Gastroesophageal sphincter (tissue), 4 donors: ENCODE measurements at places on chromosomes 1 and 21.

DNA sequence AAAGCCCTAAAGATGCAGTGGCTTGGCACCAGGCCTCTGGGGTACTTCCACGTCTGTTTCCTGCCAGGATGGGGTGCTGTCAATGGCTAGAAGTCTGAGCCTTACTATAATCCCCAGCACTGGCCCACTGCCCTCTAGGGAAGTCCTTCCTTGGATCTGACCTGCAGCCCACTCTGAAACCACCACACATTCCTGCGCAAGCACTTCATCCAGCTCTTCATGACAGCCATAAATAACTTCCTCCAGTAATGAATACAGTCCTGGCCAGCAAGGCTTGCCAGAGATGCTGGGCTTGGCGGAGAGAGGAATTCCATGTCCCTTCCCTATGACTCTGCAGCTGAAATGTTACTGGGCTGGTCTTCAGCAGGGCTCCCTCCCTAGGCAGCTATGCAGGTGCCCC lies 32.6 kb downstream of the ALPL start:
- ATAC-seq, result peak; percentile 44

- ATAC-seq, result no peak
These were observed 9.6 kb upstream of the PIGK start for GRCh38 chr1:77228836-77229235.

- no peak for ATAC-seq
These were observed 337.9 kb downstream of the TBX15 start for GRCh38 chr1:118650107-118650807.

- no peak for ATAC-seq
These were observed 599.8 kb upstream of the USP24 start for GRCh38 chr1:55814967-55815366.

DNA sequence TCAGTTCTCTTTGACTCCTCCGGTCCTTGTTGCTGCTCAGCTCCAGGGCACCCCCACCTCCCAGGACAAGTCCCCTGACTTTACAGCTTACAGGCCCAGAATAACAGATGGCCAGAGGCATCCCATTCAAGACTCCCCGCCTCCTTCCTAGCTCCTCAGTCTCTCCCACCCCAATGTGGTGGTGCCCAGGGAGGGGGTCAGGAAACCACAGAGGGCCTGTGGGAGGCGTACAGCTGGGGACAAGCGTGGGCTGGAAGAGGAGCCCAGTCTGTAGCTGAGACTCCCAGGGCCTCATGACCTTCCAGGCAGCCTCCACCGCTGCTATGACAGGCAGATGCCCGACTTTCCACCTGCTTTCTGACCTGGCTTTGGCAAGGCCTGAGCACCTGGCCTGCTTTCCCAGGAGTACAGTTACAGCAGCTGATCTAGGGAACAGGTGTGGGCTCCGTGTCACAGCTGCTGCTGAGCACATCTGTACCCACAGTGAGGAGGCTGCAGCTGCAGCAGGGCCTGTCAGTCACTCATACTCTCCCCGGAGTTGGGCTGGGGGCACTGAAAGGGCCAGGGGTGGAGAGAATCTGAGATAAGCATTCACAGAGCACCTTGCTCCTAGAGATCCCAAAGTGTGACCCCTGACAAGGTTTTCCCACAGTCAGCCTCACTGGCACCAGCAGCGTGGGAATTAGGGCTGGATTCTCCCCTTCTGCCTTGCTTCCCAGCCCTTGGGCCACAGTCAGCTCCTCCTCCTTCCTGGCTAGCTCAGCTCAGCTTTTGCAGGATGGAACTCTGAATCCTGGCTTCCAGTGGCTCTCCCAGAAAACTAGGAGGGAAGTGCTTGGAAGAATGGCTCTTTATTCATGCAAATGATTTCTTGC lies 7.1 kb upstream of the NAV1 start:
- no peak for ATAC-seq

GRCh38 chr1:45867697-45868348 lies 64.4 kb downstream of the MAST2 start:
- ATAC-seq, result no peak

DNA sequence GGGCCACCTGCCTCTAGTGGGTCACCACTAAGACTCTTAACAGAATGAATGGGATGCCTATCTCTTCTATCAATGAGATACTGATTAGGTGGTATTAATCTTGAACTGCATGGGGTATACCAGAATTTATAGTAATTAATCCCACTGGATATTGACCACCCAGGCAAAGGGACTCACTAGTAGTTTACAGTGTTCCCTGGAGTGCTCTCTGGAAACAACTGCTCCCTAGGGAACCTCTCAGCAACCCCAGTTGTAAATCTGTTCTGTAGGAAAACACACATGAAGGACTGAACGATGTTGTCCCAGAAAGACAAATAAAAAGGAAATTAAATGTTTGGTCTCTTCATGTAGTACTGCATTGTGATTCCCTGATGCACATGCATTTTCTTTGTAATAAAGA lies 430.5 kb downstream of the HLX start:
- ATAC-seq, result no peak

DNA sequence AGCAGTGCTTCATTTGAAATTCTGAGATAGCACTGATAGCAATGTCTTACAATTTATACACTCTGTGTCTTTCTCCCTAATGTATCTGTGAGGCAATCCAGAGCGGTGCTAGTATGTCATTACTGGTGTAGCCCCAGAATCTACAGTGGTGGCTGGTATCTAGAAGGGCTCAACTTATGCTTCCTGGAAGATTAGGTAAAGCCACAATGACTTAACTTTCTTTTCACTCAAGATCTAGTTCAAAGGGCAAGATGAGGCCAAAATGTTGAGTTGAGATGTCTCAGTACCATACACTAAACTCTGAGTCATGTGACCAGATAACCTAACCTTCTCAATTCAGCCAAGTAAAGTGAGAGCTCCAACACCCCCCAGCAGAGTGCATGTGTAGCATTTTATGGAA lies 77.5 kb downstream of the PAPPA2 start:
- ATAC-seq, result no peak

DNA sequence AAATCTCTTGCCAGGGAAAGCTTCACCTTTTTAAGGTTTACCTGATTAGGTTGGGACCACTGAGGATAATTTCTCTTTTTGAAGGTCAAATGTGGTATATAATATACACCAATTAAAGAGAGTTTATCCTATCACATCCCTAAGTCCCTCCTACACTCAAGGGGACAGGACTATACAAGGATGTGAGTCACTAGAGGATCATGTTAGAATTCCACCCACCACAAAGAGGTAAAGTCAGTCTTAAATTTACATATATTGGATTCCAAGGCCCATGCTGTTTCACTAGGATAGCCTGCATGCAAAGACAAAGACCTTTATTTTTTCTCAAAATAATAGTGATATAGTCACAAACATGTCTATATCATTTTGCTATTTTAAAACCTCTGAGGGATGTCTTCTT lies 164.4 kb downstream of the GIPC2 start:
- ATAC-seq, result no peak

DNA sequence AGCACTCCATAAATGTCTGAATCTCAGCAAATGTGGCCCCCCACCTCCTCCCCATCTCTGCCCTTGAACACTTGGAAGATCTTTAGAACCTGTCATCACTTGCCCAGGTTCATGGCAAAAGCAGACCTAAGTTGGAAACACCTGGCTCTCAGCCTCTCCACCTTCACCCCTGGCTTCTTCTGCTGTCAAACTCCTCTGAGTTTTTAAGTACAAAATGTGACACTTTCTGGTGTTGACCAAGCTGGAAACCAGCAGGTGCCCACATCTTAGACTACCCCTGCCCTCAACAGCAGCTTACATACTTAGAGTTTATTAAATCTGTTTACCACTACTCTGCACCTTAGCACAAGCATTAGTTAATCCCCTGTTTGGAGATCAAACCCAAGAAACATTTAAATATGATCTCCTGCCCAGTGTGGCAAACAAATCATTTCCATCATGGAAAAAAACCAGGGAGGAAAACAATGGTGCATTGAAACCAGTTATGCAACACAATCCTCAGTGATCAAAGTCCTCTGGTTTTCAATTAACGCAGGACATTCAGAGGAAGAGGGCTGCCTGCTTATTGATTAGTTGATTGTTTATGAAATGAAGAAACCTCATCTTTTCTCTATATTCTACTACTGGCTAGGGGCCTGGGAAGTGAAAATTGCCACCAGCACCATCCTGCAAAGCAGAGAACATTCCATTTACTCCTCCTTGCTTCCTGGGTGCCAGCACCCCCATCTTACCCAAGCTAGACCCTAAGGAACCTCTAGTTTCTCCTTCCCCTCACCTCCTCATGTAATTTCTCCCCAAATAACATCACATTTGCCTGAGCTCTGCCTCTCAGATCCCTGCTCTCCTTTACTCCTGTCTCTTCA lies 139.4 kb upstream of the RAB4A start:
- no peak for ATAC-seq

DNA sequence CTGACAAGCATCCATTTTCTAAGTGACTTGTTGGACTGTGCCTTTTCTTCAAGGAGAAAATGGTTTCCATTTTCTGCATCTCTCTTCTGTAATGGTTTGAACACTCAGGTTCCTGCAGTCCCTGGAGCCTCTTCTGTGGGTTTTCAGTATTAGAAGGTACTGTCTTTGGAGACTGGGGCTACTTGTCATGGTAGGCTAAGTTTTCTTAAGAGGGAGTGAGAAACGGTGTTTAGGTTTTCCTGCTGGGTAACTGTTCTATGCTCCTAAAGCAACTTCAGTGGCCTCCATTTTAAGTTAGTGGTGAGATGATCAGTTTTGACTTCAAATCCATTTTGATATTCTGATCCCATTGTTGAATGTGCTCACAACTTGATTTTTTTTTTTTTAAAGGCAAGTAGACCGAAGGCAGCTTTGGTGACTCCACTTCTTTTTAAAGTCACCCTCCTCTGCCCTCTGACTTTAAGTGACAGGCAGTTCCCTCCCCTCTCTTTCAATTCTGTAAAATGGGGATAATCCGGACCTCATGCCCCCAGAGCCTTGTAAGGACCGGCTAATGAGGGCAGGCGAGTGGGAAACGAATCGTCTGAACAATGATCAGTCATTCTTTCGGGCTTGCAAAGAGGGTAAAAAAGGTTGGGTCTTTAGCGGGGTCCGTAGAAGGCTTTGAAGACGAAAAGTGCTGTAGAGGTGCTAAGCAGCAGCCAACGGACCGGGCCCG lies 1.0 kb upstream of the ARID1A start:
- ATAC-seq, result no peak

DNA sequence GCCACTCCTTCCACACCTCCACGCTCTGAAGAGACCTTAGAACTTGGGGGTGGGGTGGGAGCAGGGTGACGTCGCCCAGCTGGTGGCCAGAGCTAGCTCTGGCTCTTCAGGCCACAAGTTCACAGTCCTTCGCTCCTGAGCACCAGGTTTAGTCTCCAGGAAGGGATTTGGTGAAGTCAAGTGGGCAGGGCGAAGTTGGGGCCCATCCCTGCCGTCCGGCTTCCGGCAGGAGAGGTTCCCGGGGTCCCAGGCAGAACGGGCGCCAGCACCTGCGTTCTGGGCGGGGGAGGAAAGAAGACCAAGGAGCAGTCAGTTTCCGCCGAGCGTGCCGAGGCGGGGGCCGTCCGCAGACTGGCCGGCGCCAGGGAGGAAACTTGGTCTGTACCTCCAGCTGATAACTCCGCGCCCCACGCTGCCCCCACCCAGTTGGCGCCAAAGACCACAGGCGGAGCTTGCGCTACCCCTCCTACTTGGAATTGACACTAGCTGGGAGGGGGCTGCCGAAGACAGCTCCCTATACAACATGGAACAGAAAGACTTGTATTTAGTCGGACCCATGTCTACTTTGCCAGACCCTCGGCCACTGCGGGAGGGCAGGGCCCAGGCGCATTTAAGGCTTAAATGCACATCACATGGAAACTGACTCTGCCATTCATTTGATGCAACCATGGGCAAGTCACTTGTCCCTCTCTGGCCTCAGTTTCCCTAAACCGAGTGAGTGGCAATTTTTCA lies 995 bp downstream of the ID3 start:
- no peak for ATAC-seq

- ATAC-seq, result no peak
These were observed 48.7 kb upstream of the DNAH14 start for GRCh38 chr1:224880593-224881307.

DNA sequence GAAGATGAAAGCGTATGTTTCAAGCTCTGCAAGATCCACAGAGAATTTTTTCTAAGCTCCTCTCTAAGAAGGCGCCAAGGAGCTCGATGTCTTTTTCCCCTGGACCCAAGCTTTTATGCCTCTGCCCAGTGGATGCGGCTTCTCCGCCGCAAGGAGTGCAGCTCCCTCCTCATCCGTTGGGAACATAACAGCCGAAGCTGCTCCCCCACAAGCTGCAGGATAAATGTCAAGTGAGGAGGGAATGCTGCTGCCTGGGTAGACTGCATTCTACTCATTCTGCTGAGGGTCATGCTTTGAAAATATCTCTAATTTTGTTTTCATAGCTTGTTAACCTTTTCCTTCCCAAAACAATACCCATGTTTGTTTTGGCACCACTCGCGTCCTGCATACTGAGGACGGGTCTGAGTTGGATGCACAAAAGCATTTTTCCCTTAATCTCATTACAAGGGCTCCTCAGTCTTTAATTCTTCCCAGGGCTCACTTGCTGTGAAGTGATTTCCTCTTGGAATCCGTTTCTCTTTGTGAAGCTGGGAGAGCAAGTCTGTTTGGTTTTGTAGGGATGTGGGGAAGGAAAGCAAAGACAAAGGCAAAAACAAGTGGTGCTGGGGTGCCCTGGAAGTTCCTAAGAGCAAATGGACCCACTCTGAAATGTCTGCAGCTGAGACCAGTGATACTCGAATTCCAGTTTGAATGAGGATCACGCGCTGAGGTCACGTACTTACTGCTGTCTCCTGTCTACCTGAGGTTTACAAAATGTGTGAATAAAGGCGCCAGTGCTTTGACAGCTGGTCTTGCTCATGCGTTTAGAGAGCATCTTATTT lies 134.0 kb upstream of the IRF2BP2 start:
- no peak for ATAC-seq

- no peak for ATAC-seq
These were observed 90.0 kb upstream of the CAMK1G start for GRCh38 chr1:209493559-209493958.

DNA sequence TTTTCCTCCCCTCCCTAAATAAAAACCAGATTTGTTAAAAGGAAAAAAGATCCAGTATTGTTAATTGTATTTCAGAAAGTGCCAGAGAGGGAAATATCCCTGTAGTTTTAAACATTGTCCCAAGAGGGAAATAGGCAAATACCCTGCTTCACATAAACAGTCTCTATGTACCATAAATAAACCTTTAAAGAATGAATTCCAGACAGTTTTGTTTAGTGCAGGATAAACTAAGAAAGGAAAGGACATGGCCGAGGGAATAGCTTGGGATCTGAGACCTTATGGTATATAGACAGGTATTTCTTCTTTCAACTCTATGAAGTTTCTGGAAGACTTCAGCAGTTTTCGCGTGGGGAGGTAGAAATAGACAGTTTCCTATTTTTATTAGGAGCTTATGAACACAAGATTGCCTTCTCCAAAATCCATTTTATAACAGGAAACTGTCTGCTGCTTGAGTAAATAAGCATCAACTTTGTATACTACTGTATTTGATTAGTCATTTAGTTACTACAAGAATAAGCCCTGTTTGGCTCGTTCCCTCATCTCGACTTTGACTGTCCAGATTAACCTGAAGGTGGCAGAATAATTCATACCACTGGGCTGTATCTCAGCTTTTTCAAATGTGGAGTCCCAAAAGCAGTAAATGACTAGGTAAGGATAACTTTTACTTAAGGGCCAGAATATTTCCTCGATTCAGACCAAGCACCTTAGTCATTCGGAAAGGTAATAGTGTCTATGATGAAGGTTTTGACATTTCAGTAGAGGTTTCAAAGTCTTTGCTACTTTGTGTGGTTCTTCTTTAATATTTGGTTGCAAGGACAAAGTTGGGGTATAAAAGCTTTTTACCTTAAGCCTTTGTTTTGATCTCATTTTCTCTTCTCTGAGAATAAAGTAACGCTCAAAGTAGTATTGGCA lies 177.5 kb downstream of the VPS13D start:
- ATAC-seq, result peak; percentile 38
